ENCODE measurements at places on chromosomes 13 and 19.

DNA sequence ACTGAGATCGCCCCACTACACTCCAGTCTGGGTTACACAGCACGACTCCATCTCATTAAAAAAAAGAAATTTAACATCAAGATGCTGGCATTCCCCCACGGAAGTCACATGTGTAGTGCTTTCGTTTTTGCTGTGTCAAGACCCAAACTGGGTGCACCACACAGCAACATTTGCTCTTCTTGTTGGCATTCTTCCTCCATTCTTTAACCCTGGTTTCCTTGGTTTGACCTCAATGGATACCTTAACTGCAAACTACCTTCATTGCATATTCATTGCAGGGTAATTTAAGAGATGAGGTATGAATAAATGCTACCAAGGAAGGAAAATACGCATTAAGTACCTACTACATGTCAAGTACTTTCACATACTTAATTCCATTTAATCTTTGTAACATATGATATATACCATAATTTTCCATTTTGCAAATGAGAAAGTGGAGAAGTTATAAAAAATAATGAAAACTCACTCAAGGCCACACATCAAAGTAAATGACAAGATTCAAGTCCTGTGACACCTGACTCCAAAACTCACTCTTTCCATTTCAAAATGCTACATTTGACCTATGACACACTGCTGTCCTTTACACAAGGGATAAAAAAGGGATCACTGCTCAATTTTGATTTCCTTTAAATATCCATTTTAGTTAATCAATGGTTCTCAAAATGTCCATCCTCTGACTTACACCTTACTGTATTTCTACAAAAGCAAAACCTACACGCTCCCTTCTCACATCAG is 59.2 kb downstream of the STK24 start:
- DNase-seq = no peak

- DNase-seq = no peak
These were observed 185.6 kb downstream of the MTUS2 start for GRCh38 chr13:29005763-29006120.

GRCh38 chr13:31898378-31899071 is 133.0 kb upstream of the FRY start:
- DNase-seq = no peak

- no peak for DNase-seq
These were observed 136.9 kb downstream of the USP12 start for GRCh38 chr13:27034678-27035111.

- peak; percentile 53 for DNase-seq
These were observed 6.4 kb upstream of the DMWD start for GRCh38 chr19:45798995-45799517.
